D721Med (cell line): ENCODE measurements at places on chromosomes 4 and X.

DNA sequence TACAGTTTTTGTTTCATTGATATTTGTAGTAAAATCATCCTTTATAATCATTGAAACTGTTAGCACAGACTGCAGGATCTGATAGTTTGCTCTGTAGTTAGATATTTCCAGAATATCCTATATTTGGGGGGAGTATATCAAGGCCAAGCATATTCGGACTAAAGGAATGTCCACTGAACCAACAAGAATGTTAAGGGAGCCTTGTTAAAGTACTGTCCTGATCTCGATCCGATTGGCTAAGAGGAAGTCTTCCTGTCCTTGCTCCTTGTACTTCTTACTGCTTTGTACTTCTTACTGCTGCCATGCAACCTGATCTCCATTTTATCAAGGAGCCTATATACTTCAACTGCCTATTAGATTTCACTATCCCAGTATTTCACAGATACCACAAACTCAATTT lies 449.3 kb downstream of the RPA4 start:
- DNase-seq: no peak

DNA sequence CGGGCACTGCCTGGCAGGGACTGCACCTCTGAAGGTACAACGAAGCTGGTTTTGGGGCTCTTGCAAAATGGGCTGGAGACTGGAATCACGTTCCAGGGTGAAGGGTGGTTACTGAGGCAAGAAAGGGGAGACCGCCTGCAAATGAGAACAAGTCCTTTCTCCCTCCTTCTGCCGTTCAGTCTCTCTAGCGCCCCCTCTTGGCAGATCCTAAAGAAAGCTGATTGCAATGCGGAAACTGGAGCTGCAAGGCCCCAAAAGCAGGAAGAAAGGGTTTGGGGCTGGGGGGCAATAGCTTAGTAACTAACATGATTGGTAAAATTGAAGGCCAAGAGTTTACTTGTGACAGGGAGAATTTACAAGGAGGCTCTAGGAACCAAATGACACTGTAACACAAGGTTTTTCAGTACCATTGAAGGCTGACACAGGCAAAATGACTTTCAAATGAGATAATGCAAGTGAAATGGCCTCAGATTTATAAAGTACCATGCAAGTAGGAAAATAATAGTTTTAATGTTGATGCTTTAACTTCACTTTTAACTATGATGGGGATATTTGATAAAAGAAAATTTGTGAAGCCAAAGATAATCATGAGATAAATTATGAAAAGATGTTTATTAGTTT lies 222.7 kb upstream of the HAND2 start:
- DNase-seq: no peak

DNA sequence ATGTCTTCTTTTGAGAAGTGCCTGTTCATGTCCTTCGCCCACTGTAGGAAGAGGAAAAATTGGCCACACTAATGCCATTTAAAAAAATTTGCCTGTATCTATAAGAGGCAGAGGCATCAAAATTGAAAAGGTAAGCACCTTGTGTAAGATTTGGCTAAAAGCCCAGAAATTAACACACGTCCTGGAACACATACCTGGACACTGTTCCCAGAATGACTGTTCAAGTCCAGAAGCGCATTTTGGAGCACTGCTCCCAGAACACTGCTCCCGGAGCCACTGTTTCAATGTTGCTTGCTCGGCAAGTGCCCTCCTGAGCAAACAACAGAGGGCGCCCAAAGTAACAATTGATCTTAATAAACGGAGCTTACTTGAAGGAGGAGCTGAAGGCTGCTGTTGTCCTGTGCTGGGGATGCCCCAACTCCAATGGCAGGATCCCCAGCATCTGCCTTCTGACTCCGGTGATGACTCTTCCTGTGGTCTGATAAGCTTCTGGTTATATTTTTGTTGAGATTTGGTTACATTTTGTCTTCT lies 1958.6 kb downstream of the C4orf33 start:
- DNase-seq: no peak

- DNase-seq: no peak
These were observed 490.7 kb upstream of the PITX2 start for GRCh38 chr4:111113591-111113990.

DNA sequence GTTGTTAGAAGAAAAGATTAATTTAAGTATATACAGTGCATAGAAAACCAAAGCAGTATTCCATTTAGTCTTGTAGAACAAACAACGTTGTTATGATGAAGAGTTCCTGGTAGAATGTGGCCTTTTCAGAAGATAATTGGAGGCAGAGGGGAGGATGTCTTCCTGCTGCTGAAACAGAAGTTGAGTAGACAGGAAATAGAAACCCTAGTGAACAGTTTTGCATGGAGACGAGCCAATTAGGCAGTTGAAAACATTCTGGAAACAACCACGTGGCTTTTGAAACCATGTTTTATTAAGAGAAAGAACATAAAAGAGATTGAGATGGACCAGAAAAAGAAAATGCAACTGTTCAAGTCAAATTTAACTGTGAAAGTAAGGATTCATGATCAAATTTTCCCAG lies 325.2 kb downstream of the CAMK2D start:
- DNase-seq: no peak

GRCh38 chr4:59535541-59535940 lies 1664.6 kb upstream of the ADGRL3 start:
- no peak for DNase-seq

- no peak for DNase-seq
These were observed 1.7 kb downstream of the KCNIP4 start for GRCh38 chr4:21946858-21947257.

DNA sequence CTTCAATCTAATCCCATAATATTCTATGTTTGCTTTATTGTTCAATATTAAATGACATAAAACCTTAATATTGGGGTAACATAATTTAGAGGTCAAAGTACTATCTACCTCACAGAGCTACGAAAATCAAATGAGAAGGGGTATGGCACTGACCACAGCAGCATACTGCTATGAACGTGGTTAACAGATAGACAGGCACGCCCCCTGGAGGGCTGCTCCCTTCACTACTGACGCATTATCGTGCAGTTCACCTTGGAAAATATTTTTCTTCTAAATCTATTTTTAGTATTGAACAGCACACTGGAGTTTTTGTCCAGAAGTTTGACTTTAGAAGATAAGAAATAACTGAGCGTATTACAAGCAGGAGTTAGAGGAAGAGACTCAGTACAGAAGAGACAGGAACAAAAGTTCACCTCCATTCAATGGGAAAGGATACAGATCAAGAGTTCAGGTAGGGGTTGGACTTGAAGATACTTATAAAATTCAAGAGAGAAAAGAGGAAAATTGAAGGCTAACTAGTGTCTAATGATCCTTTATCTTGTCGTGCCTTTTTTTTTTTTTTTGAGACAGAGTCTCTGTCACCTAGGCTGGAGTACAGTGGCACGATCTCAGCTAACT lies 22.7 kb downstream of the MAP9 start:
- no peak for DNase-seq

DNA sequence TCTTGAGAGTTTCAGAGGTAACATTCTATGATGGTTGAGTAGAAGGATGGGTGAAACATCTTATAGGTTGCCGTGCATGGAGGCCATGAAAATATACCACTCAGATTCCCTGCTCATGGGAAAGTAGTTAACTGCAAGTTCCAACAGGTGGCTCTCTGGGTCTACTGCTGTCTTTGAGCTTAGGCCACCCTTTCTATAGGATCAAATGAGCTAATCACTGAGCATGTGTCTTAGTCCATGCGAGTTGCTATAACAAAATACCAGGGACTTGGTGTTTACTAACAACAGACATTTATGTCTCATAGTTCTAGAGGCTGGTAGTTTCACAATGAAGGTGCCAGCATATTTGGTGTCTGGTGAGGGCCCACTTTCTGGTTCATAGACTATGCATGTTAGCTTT lies 144.8 kb upstream of the UNC5C start:
- DNase-seq: no peak

DNA sequence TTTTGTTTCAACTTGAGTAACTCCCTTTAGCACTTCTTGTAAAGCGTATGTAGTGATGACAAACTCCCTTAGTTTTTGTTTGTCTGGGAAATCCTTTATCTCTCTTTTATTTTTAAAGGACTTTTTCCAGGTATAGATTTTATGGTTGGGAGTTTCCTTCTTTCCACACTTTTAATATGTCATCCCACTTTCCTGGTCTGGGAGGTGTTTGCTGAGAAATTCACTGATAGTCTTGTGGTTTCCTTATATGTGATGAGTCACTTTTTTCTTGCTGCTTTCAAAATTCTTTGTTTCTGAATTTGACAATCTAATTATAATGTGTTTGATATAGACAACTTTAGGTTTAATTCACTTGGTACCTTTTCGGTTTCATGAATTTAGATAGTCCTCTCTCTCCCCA lies 353.9 kb downstream of the GPAT3 start:
- no peak for DNase-seq
